ENCODE measurements at places on chromosomes 1 and 21.

GRCh38 chr1:35222322-35223083 is 29.6 kb upstream of the SFPQ start:
- DNase-seq = no peak

GRCh38 chr1:78839704-78840277 is 166.7 kb downstream of the ADGRL4 start:
- peak; percentile 12 for DNase-seq

DNA sequence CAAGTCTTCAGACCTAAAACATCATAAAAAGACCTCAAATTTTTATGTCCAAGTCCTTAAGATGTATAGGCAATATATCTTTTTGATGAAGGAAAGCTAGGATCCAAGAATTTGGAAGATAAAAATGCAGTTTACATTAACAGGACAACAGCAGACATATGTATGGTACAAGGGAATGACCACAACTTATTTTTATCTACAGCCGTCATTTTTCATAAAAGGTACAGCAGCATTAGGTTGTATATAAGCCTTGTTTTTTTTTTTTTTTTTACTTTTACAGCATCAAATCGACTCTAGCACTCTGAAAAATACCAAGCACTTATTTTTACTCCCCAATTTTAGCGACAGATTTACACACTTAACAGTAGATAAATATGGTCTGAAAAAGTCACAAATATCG is 1.3 kb downstream of the SRSF10 start:
- no peak for DNase-seq

DNA sequence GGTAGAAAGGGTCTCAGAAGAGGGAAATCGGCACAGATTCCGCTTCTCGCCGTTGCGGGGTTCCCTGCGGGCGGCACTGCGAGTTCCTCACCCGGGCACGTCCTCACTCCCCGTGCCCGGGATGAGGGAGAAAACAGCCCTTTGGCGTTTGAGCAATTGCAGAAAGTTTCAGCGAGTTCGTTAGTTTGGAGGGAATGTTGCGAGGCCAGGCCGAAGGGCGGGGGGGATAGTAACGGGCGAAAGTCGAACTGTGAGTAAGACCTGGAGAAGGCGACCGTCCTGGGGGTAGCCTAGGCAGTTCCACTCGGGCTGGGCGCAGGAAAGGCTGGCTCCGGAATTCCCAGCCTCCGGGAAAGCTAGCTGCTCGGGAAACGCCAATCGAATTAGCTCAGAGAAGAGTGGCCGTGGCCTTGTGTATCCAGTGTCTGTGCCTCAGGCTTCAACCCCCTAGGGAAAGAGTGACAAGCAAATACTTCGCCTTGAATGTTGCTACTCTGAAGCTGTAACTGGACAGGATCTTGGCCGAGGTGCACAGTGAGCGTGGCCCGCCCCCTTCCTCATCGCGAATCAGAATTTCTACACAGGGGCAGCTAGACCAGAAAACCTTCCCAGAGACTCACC is 787 bp downstream of the PTGFR start:
- no peak for DNase-seq

- no peak for DNase-seq
Observed at GRCh38 chr1:198751741-198752140, 112.9 kb downstream of the PTPRC start.
